Esophagus muscularis mucosa (tissue), 4 donors: ENCODE measurements at places on chromosomes 11 and 22. TPM values are rescaled to one million over a fixed set of nuclear protein-coding genes. Genes with fewer than 3 reads are reported as not detected.

DNA sequence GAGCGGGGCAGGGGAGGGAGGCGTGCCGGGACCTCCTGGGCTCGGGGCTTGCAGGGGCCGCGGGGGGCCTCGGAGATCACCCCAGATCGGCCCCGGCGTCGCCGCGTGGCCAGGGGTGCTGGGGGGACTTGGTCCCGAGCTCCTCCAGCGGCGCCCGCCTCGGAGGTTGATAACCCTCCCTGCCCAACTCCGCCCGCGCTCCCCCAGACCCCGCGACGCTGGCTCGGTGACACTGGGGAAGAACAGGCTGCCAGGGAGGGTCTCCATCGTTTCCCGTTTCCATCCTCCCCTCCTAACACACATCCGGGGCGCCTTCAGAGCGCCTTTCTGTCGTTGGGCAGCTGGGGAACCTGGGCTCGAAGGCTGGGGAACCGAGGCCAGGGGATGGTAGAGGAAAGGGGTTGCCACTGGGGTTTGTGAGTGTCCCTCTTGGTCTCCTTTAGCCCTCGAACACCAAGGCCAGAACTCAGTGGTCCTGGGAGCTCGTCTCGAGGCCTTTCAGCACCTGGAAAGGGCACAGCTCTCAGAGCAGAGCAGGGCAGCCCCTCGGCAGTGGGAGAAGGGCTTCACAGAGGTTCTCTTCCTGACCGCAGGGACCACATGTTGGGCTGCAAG, 431 bp downstream of the SLC37A2 start:
- DNase-seq: peak; percentile 91

GRCh38 chr11:23947883-23948282, 549.0 kb upstream of the LUZP2 start:
- DNase-seq: no peak

Gene OR52I1
- not detected for total RNA-seq

DNA sequence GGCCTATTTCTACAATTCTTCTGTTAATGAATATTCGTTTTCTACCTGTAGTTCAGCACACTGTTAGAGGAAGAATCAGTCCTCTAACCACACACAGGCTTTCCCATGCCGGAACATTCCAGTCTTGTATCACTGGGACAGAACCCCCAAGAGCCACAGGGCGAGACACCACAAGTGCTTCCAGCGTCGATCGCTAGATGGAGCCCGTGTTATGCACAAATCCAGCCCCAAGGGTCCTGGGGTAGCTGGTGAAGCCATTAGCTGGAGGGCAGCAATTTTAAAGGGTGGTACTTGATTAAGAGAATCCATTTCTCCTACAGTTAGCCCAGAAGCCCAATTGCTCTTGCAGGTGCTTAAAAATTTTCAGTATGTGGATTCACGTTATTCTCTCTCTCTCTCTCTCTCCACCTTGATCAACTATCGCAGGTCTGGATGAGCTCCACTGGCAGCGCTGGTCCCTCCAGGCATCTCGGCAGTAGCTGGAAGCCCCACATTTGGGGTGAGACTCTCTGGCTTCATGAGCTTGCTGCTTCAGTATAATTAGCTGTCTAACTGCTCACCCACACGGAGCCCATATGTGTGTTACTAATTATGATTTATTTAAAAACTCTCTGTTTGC, 148.2 kb upstream of the SNX19 start:
- peak; percentile 92 for DNase-seq

DNA sequence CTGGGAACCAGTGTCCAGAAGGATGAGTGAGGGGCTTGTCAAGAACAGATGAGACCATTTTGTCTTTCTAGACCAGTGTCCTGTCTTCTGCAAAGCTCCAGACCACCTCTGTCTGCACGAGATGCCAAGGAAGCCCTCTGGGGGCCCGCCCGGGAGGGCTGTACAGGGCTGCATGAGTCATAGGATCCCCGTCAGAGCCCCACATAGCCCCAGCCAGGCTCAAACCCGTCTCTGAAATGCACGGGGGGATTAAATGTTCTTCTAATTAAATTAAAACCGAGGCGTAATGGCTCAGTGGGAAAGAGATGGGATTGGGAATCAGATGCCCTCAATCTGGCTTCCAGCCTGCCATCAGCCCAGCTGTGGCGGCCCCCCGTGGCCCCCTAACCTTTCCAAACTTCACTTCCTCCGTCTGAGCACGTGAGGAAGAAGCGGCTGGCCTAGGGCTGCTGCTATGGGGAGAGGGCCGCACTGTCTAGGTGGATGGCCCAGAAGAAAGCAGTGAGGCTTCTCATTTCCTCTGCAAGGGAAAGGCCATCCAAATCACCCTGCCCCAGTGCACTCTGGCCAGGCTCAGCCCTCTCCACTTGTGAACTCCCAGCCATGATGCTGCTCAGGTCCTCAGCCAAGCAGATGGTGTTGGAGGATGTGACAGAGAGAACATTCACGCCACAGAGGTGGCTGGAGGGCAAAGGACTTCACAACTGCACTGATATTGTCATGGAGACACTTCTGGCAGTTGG, 32.8 kb downstream of the KCNQ1OT1 start:
- DNase-seq: peak; percentile 53

Gene RRAS2
- 55.9 TPM for total RNA-seq

DNA sequence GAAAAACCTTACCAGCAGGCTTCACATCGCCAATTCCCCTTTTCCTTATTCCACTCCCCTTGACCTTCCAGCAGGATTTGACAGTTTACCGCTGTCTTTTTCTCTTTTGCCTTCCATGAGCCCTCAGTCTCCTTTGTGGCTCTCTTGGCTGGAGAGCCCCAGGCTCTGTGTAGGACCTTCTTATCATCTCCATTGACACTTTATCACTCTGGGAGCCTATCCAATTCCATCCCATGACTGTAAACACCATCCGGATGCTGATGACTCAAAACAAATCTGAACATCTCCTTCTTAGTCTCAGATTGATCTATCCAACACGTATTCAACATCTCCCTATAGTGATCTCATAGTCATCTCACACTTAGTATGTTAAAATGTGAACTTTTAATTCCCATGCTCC, 36.0 kb downstream of the HTR3A start:
- DNase-seq: no peak

GRCh38 chr11:115398333-115399080, 105.7 kb downstream of the CADM1 start:
- DNase-seq: no peak

GRCh38 chr11:111735262-111736116, 30.7 kb downstream of the PPP2R1B start:
- DNase-seq: no peak

DNA sequence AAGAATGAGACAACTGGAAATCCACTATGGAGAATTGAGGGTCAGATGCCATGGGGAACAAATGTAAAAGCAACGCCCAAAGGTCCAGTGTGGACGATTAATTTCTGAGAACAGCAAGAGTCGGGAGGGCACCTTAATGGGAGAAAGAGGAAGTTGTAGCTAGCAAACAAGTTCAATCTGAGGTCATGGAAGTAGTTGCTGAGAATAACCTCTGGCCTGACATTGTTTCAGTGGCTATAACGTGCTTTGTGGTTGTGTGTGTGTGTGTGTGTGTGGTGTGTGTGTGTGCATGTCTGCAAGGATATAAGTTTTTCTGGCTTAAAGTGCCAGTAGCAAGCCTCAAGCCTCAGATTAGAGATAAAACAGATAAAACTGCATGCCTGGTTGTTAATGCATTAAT, 1630.1 kb upstream of the TENM4 start:
- no peak for DNase-seq

DNA sequence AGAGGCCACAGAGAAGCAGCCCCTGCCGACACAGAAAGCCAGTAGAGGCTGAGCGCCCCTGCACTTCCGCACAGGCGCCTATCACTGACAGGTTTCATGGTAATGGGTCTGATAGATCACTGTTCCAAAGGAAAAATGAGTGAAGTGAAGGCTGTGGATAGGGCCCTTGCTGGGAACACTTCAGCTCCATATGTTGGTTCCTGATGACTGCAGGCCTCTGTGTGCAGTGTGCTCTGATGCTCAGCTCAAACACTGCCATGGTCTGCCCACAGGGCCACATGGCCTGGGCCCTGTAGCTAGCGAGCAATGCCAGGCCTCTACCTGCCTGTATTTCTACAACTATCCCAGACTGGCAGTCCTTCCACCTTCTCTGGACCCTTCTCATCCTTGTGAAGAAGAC, 62.7 kb upstream of the CLTCL1 start:
- no peak for DNase-seq

Gene FTH1
- total RNA-seq: 1,795 TPM

DNA sequence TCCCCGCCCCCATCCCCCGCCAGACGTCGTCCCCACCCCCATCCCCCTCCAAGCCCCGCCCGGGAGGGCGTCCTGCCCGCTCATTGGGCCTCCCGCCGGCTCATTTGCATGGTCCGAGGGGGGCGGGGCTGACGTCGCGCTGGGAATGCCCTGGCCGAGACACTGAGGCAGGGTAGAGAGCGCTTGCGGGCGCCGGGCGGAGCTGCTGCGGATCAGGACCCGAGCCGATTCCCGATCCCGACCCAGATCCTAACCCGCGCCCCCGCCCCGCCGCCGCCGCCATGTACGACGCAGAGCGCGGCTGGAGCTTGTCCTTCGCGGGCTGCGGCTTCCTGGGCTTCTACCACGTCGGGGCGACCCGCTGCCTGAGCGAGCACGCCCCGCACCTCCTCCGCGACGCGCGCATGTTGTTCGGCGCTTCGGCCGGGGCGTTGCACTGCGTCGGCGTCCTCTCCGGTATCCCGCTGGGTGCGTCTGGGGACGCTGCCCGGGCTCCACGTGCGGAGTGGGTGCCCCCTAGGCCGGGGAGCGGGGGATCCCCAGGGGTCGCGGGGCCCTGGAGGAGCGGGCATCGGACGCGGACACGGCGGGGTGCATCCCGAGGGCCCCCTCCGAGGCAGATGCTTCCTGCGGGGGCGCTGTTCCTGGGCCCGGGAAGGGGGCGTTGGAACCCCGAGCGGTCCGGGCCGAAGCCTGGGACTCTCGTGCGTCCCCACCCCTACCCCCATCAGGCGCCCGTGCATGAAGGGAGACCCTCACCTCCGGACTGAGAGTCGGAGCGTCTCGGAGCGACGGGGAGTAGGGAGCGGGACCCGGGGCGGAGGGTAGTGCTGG, at the start of gene PNPLA3:
TSS of gene PNPLA3 (plus strand) at position 175 of the 834 bp plus-strand sequence. CDS start at position 282, 107 bp downstream.
- DNase-seq: no peak

- DNase-seq: no peak
Measured at GRCh38 chr22:48636746-48637145, 1190.9 kb downstream of the BRD1 start.

GRCh38 chr22:20750461-20751184, 23.3 kb upstream of the SERPIND1 start:
- DNase-seq: no peak

Gene KRTAP5-11
- total RNA-seq: not detected

Gene SCGB1C1
- not detected for total RNA-seq

DNA sequence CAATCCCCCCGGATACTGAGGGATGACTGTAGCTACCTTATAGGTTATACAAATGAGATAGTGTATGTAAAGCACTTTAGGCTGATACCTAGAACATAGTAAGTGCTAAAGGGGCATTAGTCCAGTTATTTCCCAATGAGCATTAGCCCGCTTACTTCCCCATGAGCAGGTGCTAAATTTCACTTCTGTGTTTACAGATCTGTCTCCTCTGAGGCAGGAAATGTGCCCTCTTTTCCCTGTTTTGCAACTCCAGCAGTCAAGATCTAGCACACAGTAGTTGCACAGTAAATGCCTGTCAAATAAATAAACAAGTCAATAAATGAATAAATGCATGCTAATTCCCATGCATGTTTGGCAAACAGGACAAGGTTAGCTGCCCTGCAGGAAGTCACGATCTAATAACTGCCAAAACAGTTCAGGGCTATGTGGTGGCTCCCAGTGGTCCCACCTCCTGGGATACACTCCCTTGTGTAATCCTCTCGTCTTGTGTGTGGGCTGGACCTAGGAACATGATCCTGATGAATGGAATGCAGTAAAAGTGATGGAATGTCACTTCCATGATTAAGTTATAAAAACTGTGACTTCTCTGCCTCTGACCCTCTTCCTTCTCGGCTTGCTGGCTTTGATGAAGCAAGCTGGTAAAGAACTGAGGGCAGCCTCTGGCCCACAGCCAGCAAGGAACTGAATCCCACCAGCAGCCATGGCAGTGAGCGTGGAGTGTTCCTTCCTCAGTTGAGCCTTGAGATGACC, 459.0 kb downstream of the SOX6 start:
- DNase-seq: no peak

- no peak for DNase-seq
Measured at GRCh38 chr22:33578752-33579151, 341.5 kb downstream of the LARGE1 start.

- DNase-seq: no peak
Measured at GRCh38 chr22:27391092-27391770, 410.3 kb downstream of the MN1 start.

DNA sequence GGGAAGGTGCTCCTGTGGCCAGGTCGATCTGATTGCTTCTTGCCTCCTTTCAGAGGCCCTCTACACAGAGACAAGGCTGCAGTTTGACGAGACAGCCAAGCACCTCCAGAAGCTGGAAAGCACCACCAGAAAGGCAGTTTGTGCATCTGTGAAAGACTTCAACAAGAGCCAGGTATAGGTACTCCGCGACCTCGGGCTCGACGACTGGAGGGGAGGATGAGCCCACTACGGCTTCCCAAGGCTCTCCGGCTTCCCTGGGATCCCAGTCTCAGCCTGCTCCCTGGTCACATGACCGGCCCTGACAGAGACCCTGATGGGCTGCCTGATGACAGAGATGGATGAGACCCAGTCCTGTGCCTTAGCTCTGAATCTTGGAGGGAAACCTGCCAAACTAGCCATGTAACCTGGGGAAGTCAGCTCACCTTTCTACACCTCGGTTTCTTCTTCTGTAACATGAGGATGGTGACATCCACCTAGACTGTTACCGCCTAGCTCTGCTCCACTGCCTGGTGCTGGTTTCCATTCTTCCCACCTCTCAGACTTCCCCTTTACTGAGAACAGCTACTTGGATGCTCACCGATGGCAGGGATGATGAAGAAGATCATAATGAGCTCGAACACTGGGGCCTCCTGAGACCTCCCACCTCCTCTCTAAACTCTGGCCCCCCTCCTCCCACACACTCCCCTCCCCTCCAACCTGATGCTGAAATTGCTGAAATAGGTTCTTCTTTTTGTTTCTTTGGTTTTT, 8.9 kb downstream of the RIBC2 start:
- DNase-seq: no peak

DNA sequence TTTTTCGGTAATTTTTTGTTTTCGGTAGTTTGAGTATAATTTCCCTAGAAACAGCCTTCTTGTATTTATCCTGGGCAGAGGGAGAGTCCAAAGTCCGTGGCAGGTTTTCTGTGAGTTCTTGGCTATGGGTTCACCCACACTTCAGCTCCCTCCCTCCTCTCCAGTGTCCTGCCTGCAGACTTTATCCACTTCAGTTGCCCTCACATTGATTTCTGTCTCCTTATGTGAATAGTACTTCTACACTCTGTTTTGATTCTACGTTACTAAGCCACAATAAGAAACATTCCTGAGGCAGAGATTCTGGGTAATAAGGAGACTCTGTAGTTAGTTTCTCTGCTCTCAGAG, 868.6 kb downstream of the METTL15 start:
- DNase-seq: no peak
